ENCODE measurements at places on chromosomes 3 and 15.

DNA sequence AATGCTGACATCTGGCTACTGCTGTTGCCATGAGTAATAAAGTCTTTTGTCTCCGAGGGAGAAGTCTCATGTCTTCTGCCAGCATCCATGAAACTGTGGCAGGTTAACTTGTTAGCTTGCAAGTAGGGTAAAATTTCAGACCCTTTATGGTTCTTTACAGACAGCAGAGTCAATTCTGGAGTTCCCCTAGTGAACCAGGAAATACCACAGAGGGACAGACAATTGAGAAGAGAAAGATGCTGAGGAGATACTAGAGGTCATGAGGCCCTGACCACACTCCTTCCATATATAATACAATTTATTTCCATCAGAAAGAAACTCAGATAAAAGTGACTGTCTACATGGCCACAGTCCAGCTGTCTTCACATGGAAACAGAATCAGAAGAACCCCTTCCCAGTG lies 38.1 kb downstream of the NMNAT3 start:
- DNase-seq = no peak

- no peak for DNase-seq
These were observed 11.1 kb upstream of the PSTPIP1 start for GRCh38 chr15:76983590-76984375.

- DNase-seq = no peak
These were observed 839.5 kb downstream of the EPHA3 start for GRCh38 chr3:89946884-89947283.

GRCh38 chr3:117746066-117746465 lies 1036.5 kb downstream of the TUSC7 start:
- DNase-seq = no peak

- DNase-seq = no peak
These were observed 1.6 kb downstream of the NOX5 start for GRCh38 chr15:69016021-69016595.

DNA sequence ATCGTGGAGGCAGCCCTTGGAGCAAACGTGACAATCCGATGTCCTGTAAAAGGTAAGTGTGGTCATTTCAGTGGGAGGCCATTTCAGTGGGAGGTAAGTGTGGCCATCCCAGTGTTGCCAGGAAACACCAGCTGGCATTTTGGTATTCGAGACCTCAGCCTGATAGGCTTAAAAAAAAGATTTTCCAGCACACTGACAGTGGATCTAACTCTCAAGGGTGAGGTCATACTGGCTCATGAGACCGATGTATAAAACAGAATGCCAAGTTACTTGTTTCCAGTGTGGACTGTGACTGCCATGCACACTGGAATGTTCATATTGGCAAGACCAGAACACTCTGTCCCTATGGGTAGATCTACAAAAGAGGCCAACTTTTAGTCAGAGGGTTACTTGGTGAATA lies 244.4 kb upstream of the GOLGA6L4 start:
- DNase-seq = no peak

GRCh38 chr3:85567071-85567676 lies 608.4 kb downstream of the CADM2 start:
- no peak for DNase-seq

DNA sequence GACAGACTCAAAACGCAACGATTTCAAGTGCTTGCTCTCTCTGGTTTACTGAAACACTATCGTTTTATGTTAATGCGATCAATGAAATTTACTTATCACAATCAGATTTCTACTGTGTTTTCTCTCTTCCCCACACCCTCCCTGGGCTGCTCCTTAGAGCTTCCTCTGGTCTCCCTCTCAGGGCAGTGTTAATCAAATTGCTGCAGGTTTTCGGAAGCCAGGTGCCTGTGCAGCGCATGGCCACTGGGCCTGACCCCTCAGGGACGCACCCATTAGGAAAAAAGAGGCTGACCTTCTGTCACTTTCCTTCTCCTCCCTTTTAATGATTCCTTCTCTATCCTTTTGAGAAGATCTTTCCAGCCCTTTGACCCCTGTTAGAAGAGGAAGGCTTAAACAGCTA lies 134.5 kb upstream of the ONECUT1 start:
- DNase-seq = no peak

DNA sequence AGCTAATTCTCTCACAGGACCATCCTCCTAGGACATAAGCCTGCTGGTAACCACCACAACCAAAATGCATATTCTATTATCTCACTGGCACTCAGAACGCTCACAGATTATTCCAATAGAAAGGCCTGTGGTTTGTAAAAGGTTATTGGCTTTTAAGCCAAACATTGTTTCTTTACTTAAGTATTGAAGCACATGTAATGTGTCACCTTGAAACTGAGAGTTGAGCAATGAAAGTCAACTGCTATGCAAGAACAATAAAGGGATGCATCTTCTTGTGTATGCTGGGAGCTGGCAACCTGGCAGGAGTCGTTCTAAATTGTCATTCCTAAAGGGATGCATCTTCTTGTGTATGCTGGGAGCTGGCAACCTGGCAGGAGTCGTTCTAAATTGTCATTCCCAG lies 298.6 kb upstream of the DNAJC19 start:
- DNase-seq = no peak

DNA sequence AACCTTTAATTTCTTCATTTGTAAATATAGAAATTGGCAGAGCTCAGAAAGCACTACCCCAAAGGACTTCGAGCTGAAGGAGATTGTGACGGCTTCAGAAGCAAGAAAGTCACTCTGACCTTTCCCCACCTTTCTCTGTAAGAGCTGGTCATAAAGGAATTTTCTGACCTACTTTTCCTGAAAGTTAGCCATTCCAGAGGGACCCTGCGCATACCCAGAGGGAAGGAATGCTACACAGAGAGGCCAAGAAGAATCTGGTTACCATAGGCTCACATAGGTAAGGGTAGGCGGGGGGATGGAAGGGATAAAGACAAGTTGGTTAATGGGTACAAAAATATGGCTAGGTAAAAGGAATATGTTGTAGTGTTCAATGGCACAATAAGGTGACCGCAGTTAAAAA lies 1080.3 kb downstream of the ZPLD1 start:
- no peak for DNase-seq

DNA sequence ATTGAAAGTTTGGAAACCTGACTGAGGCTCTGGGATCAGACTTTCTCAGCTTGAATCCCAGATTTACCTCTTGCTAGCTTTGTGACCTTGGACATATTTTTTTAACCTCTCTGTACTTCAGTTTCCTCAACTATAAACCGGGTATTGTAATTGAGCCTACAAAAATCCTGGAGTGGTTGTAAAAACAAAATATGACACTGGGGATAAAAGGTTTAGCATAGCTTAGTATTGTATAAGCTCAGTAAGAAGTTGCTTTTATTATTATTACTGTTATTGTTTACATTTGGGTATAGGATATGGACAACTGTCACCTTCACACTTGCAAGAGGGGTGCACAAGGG lies 21.5 kb downstream of the C2CD4A start:
- no peak for DNase-seq

GRCh38 chr3:66898155-66898554 lies 100.0 kb upstream of the KBTBD8 start:
- no peak for DNase-seq

GRCh38 chr3:134822090-134822489 lies 27.0 kb downstream of the EPHB1 start:
- DNase-seq = no peak

DNA sequence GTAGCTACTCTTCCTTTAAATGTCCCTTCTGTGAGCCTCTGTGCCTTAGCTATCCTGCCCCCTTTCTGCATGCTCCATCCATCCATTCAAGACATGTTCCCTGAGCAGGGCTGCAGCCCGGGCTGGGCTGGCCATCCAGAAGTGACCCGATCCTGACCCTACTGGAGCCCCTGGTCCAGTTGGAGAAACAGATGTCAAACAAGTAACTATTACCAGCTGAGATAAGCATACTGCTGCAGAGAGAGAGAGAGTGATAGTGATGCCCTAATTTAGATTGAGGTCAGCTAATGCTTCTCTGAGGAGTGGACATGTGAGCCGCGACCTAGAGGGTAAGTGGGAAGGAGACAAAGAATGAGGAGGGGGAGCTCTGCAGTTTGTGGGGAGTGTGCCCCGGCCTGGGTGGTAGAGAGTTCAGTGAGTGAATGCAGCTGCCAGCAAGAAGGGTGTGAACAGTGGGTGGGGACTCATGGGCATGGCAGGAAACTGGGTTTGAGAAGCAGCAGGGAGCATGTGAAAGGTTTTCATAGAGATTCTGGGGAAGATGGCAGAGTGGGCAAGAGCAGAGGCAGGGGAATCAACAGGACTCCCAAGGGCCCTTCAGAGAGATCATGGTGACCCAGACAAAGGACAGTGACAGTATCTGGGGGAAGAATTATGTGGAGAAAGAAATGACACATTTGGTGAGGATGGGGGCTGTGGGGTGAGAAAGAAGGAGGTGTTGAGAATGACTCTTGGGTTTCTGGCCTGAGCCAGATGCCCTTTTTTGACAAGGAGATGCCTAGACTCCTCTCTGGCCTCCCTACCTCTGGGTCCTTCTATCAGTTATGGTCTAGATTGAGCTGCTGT lies 44.9 kb downstream of the CHCHD6 start:
- DNase-seq = no peak

GRCh38 chr15:38257676-38258075 lies 5.0 kb downstream of the SPRED1 start:
- no peak for DNase-seq

DNA sequence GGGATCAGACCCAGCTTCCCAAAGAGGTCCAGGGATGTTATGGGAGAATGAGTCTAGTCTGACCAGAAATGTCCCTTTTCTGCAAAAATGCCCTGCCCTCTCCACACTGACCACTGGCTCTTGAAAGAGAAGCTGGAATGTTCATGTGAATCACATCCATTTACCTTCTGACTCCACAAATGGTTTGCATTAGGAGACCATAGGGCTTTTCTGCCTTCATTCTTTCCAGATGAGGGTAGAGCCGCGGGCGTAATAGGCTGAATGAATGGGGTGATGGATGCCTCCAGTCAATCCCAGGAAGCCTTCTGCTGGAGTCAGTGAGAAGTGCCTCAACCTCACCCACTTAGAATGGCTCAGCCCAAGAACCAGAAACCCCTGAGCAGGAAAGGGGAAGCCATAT lies 47.2 kb upstream of the IREB2 start:
- no peak for DNase-seq

GRCh38 chr15:95371664-95372063 lies 958.8 kb upstream of the NR2F2 start:
- DNase-seq = no peak

DNA sequence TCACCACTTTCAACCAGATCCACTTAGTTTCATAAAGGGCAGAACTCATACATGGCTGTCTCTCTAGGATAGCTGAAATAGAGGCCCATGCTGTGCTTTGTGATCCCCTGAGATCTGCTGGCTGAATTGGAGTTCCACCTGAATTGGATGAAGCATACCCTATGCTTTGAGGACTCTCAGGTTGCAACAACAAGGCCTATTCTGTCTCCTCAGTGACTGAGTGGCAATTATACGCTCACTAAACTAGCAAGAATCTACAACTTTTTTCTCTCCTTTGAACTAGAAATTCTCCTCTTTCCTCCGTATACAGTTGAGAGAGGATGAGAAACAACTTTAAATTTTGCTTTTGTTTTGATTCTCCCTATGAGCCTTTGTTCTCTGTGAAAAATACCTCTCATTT lies 348.7 kb downstream of the LSAMP start:
- DNase-seq = no peak

DNA sequence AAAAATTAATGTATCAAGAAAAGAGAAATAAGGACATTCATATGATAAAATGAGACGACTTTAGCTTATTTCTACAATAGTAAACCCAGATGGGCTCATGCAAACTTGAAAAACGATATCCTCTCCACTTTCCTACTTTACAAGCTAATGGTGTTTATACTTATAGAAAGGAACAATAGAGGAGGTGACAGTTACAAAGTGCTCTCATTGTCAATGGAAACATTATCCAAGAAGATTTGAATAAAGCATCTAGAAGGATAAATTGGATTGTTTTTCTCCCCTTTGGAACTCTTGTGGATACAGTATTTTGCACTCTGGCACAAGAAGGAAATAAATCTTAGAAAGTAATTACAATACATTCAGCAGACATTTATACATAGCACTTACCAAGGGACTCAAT lies 20.2 kb upstream of the CCDC66 start:
- no peak for DNase-seq

DNA sequence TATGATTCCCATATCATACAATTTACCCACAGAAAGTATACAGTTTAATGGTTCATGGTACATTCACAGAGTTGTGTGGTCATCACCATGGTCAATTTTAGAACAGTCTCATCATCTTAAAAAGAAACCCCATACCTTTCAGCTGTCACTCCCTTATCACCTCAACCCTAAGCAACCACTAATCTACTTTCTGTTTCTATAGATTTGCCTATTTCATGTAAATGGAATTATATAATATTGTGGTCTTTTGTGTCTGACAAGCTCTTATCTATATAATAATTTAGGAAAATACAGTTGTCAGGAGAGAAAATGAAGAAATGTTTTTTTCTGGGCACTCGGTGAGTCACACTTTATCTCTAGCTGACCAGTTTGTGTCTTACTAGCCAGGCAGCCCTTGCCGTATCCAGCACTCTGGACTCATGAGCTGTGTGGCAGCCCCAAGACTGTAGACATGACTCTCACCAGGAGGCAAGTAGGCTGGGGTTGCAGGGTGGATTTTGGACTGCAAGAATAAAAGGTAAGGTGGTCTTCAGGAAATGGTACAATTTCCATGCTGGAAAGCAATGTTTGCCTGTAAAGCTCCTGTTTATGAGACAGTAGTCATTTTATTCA lies 234.6 kb downstream of the THRB start:
- no peak for DNase-seq
